Activated naive CD4-positive, alpha-beta T cell treated with anti-CD3 and anti-CD28 coated beads for 36 hours (primary cell): ENCODE measurements at places on chromosomes 5 and 9. TPM values are rescaled to one million over a fixed set of nuclear protein-coding genes. Genes with fewer than 3 reads are reported as not detected.

Gene AK8
- total RNA-seq, result not detected

Gene ACTBL2
- total RNA-seq, result not detected

Gene EGFL7
- total RNA-seq, result 0.25 TPM

Gene ADAMTS2
- not detected for total RNA-seq

Gene PCDHGA11
- total RNA-seq, result 0.10 TPM

Gene ADCY2
- not detected for total RNA-seq

DNA sequence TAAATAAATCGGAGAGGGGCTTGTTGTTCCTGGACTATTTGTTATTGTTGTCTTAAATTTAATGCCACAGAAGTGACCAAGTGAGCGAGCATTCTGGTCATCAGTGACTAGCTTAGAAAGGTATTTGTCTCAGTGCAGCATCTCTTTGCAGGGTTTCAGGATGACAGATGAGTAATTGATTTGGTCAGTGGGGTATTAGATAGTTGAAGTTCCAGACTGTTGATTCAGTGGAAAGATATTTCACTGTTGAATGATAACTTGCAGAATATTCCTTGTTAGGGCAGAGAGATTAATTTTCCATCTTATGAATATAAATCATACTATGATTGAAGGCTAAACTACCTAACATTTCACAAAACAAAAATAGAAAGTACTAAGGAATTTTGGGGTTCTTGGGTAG, 122.4 kb downstream of the TRIO start:
- DNase-seq, result no peak

GRCh38 chr5:77898385-77898784, 122.2 kb upstream of the TBCA start:
- no peak for DNase-seq

GRCh38 chr5:77957-78804, 13.8 kb upstream of the PLEKHG4B start:
- DNase-seq, result peak; percentile 59

GRCh38 chr5:176762489-176762888, 47.9 kb upstream of the UNC5A start:
- DNase-seq, result no peak

DNA sequence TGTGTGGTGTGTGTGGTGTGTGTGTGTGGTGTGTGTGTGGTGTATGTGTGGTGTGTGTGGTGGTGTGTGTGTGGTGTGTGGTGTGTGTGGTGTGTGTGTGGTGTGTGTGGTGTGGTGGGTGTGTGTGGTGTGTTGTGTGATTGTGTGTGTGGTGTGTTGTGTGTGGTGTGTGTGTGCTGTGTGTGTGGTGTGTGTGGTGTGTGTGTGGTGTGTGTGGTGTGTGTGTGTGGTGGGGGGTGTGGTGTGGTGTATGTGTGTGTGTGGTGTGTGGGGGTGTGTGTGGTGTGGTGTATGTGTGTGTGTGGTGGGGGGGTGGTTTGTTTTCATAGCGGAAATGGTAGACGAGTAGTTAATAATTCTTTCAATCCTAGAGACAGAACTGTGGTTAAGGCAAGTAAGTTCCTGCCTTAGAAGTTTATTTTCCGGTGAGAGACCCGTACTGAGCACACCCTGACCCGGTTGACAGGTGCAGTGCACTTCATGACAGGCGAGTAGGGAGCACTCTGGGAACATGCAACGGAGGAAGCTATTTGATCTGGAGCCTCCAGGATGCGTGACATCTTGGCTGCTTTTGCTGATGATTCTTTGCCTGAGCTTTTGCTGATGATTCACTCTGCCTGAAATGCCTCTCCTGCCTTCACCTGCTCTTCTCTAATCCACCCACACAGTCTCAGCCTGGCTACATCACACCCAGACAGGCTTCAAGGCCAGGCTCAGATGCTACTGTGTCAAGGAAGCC, 21.7 kb upstream of the FAT2 start:
- peak; percentile 82 for DNase-seq

DNA sequence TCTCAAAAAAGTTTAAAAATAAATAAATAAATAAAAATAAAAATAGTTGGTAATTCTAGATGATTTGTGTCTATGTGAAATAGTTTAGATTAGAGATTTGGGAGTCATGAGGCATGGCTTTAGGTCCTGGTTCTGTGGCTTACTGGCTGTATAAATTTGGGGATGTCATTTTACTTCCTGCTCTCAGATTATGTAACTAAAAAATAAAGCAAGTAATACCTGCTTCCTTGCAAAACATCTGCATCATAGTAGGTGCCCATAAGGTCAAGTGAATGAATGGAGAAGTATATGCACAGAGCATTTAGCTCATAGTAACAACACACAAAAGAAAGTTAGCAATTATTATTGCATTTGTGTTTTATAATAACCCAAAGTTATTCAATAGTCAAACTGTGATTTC, 287.7 kb upstream of the TLE4 start:
- DNase-seq, result no peak

DNA sequence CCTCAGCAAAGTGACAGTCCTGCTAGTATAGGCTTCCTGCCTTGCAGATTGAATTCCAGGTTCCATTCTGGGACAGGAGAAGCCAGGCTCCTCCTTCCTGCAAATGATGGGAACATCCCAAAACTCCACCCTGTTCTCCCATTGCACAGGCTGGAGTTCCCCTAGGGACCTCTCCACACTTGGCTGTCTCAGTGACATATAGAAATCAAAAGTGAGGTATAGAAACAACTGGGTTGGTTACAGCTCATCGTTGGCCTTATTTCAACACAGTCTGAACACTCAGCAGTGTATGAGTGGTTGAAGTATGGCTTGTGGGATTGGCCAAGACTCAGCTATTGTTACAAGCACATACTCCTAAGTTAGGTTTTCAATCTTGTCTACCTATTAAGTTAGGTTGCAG, 157.8 kb upstream of the FTMT start:
- DNase-seq, result no peak

DNA sequence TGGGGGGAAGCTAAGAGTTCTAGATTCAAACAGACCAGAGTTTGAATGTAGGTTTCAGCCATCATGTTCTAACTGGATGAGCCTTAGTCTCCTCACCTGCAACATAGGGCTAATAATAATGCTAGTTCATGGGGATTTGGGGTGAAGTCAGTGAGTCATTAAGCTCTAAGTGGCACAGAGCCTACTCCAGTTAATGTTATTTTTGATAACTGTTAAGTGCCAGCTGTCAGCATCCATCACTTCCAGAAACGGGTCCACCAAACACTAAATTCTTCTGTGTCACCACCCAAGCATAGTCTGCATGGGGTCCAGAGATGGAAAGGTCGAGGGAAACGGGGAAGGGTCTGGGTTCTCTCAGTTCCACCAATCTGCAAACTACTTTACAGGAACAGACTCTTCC, 1.8 kb upstream of the TSC1 start:
- DNase-seq, result no peak

DNA sequence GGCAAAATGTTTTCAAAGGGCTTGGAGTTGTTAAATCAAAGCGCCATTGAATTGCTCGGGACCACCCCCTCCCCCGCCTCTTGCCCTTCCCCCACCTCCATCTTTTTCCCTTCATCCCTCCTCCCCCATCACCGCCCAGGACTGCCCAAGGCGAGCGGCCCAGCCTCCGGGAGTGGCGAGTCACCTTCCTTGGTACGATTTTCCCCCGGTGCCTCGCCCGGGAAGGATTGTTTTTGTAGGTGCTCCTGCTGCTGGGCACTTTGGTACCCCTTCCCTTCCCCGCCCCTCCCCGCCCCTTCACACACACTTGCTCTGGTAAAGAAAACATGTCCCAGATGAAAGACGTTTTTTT, 61.2 kb downstream of the TMEM174 start:
- DNase-seq, result no peak

GRCh38 chr5:68389618-68390017, 174.1 kb downstream of the PIK3R1 start:
- DNase-seq, result no peak

DNA sequence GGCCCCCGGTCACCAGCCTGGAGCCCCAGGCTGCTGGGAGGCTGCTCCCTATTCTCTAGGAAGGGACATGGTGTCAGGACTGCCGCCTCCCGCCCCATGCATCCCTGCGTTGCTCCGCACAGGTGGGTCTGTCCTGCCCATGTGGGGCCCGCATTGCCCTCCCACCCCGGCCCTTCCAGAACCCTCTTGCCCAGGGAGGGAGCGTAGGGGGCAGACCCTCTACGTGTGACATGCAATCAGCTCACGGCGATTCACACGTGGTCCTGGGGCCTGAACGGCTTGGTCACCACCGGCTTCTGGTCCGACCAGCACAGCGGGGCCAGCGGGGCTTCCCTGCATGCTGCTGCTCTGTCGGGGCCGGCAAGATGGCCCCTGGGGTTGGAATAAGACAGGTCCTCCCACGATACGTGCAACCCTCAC, 9.4 kb downstream of the SLC6A19 start:
- no peak for DNase-seq

DNA sequence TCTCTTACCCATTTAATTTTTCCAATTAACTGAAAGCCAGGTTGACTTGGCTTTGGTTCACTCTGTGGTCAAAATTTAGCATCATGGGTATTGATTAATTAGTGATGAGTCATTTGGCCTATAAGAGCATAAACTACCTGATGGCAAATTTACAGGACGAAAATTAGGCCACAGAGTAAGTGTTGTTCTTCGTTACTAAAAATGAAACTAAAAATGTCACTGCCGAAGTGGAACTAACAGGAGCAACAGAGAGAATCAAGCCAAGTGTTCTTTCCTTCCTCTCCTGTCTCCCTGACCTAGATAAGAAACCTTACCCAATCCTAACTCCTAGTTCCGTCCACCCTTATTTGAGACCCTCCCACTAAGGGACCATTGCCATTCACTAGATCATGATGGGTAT, 176.9 kb downstream of the RAB3C start:
- no peak for DNase-seq

DNA sequence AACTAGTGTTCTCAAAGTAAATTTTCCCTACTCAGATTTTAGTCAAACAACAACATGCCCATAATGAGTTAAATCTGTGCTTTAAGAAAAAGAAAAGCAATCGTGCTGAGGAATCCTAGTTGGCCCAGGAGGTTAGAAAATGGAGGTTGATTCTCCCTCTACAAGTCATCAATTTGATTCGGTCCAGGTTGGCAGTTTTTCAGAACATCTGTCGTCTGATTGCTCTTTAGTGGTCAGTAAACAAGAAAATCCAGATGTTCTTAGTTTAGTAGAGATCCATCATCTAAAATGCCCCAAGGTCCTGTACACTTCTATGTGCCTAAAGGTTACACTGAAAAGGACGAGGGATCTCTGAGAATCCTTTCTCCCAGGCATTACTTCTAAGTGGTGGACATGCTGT, 659.2 kb downstream of the MTRR start:
- no peak for DNase-seq

GRCh38 chr5:152864447-152864846, 459.4 kb upstream of the NMUR2 start:
- no peak for DNase-seq

- peak; percentile 53 for DNase-seq
Observed at GRCh38 chr5:143036146-143036927, 266.2 kb downstream of the ARHGAP26 start.

DNA sequence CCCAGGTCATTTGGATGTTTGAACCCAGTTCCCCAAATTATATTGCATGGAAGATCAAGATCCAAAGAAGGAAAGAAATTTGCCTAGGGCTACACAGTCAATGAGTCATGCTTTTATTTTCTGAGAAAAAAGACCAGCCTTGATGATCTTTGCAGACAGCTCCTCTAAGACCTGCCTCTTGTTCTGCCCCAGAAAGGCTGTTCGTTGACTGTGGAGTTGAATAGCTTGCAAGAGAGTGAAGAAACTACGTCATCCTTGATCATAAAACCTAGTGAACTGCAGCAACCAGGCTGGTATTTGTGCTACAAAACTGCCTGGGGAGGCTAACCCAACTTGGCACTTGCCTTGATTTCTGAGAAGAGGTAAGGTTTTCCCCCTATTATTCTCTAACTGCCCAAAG, 263.9 kb downstream of the PAPPA start:
- no peak for DNase-seq

DNA sequence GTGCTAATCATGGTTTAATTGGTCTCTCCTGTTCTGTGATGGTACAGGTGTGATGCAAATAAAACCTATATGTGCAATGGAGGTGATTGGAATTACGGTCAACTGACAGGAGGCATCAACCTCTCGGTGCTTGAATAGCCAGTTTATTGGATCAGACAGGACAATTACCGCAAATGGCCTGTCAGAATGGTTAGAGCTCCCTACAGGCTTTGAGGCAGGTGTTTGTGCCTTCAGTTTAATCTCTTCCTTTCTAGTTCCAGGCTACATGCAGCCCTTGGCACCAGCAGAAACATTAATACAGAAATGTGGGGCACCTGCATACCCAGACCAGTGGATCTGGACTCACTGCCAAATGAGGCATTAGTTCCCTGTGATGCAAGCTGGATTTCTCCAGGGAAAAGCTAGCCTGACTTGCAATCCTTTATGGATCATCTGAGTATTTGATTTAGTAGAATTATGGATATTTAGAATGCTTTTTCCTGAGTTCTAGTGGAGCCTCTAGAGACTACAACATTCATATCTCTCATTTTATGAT, 128.6 kb downstream of the MAT2B start:
- DNase-seq, result no peak

GRCh38 chr5:139756971-139757370, 38.6 kb upstream of the PSD2 start:
- no peak for DNase-seq

GRCh38 chr5:58582019-58582802, 664 bp upstream of the RAB3C start:
- no peak for DNase-seq

DNA sequence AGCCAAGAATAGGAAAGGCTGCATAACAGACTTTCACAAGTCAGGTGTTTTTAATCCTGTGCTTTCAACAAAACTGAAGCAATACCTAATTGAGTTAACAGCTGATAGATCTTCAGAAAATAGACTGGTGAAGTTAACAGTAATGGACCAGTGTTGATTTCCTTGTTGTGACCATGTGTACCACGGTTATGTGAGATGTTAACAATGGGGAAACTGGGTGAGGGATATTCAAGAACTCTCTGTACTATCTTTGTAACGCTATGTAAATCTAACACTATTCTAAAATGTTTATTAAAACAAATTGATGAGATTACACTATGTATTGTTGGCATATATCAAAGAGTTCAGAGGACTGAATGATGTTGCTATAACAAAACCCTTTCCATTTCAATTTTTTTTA, 36.9 kb downstream of the MACROH2A1 start:
- no peak for DNase-seq

DNA sequence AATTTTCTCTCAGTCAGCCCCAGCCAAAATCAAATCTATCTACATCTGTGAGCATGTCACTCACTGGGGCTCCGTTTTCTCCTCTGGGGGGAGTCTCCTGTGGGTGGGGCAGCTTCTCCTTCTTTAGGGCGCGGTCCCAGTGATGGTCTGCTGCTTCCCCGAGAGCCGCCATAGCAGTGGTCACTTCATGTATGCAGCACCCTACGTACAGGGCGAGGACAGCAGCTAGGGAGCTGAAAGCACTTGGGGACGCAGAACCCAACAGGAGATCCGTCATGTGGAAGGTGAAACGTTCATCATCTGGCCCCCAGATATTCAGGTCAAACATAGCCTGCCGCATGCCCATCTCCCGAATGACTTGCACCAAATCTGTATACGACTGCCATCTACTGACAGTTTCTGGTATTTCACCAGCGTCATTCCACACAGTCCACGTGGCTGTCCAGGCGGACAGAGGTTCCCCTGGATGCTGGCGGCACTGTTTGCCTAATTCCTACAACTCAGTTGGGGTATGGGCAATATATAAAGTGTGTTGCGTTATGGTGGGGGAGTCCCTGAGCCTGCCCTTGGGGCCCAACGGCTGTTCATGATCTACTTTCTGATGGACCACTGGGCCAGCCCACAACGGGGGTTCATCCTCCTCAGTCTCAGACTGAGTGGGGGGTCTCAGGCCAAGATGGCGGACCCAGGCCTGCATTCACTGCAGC, 795.0 kb downstream of the EFNA5 start:
- DNase-seq, result no peak
